ENCODE measurements at places on chromosomes 13 and 19.

DNA sequence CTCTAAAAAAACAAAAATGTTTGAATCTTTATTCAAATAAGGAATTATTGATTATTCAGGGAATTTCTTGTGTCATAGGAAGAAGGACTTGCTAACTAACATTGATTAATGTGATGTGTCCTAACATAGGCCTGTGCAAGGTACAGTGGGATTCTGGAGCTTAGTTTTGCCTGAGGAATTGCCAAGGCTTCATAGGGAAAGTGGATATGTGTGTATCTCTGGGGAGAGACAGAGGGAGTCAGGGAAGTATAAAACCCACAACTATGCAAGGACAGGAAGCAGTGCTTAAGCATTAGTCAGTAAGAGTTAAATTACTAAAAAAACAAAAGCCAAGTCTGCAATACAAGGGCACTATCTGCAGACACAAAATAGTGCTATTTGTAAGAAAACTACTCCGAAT, 59.6 kb downstream of the WDFY2 start:
- no peak for DNase-seq

DNA sequence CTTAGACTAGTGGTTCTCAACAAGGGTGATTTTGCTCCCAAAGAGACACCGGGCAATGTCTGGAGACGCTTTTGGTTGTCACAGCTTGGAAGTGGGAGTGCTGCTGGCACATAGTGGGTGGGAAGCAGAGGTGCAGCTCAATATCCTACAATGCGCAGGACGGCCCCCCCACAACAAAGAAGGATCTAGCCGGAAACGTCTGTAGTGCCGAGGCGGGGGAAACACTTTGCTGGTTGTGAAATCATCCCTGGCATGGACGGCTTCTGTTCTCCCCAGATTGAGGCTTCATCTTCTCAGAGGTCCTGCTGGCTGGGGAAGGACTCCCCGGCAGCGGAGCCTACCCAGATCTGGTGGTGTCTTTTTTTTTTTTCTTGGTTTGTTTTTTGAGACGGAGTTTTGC, 13.4 kb upstream of the SYT5 start:
- DNase-seq, result no peak

- no peak for DNase-seq
Measured at GRCh38 chr19:34319785-34320184, 45.2 kb upstream of the GPI start.

DNA sequence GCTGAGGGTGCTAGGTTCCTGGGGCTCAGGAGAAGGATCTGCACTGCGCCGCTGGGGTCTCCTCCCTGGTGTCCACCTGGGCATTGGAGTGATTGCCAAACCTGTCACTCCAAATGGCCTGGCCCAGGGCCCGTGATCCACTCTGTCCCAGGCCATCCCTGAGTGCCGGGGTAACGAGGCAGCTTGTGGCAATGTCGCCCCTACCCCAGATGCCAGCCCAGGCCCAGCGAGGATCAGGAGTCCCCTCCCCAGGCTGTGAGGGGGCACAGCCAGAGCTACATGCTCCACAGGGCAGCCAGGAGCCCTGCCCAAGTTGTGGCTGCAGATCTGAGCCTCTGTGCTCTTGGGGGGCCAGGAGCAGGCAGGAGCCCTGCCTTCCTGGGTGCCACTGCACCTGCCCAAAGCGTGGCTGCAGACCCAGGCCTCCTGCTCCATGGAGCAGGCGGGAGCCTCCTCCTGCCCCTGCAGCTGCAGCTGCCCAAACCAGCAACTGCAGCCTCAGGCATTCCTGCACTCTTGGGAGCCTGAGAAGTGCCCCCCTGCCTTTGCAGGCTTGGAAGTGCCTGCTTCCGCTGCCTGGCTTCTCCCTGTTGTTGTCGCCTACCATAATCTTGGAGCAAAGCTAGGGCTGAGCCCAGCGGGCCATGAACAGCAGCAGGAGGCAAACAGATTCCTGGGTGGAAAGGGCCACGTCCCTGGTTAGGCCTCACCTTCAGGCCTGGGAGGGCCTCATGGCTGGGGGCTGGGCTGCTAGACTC, 4.6 kb downstream of the IGFL4 start:
- DNase-seq, result no peak

- no peak for DNase-seq
Measured at GRCh38 chr19:2210206-2210605, 25.9 kb downstream of the PLEKHJ1 start.

DNA sequence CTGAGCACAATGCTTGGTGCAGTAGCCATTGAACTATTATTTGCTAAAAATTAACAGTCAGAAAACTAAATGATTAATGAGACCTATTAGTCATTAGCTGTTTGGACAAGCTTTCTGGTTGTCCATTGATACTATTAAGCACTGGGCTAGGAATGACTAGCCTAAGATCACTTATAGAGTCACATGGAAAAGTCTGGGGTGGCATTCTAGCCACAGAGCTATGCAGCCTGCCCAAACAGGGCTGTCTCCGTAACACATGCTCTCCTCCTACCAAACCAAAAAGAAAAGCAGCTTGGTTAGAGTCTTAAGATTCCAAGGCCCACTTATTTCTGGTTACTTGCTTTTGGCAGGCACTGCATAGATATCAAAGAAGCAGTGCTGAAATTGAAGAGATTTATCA, 193.5 kb upstream of the NBEA start:
- DNase-seq, result no peak

- no peak for DNase-seq
Measured at GRCh38 chr13:38753878-38754277, 67.0 kb downstream of the FREM2 start.

DNA sequence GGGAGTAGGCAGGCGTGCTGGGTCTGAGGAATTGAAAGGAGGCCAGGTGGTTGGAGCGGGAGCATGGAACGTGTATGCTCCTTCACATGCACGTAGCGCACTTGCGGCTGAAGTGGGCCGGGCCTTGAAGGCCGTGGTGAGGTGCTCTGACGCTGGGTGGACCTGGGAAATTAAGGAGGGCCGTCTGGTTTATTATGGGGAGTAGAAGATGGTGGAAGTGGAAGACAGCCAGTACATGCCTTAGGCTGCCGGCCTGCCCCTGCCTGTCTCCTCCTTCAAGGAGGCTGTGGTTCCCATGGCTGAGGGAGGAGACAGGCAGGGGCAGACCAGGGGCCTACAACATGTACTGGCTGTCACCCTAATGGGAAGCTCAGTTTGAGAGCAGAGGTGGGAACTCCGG, 23.9 kb downstream of the GATAD2A start:
- no peak for DNase-seq

All from CD4-positive, alpha-beta T cell treated with Interleukin-15 for 4 hours (primary cell).